ENCODE measurements at places on chromosomes 11 and 22. TPM values are rescaled to one million over a fixed set of nuclear protein-coding genes. Genes with fewer than 3 reads are reported as not detected.

DNA sequence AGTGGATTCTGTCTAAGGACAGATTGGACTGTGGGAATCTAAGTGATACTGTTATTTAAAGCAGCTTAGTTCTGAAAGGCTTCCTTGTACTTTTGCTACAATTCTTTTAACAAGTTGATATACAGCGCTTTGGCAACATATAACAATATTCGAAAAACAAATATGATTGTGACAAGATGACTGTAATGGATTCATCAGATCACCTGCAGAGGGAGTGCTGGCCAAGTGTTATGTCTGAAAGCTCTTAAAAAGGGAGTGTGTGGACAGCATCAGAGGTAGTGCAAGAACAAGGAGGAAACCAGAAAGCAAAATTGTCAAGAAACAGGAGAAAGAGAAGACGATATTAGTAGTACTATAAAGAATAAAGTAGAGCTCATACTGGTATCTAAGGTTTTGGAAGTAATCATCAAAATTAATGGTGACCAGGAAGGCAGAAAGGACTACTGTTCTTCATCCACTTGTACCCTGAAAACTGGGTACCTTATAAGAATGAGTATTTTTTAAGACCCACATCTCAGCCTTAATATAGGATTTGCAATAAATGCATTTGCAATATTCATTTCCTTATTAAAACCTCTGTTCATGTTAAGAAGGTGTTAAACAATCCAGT, 1112.0 kb upstream of the CCDC90B start:
- H3K27me3 ChIP-seq = no peaks in the 10 kb centered on the region
- H3K4me3 ChIP-seq = no peak overlapping the region
- no peak overlapping the region for H3K27ac ChIP-seq
- H3K36me3 ChIP-seq = no peaks in the 10 kb centered on the region
- H3K4me1 ChIP-seq = no peaks in the 10 kb centered on the region

DNA sequence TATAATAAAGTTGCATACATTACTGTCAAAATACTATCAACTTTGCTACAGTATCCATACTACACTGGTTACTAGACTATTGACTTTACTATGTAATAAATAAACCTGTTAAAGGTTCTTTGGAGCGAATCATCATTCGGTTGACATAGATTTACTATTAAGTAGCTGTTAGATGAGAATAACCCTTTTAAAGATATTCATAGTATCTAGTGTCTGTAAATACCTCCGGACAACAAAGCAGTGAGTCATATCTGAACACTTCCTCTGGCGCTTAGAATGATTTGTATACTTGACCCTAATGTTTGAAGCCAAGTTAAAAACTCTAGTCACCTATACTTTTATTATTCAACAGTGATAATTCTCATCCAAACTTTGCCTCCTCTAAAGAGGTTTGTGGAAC, 84.7 kb downstream of the MSANTD4 start:
- DNase-seq = no peak
- no peak overlapping the region for H3K4me3 ChIP-seq
- H3K4me1 ChIP-seq = no peaks in the 10 kb centered on the region
- H3K27me3 ChIP-seq = no peaks in the 10 kb centered on the region
- no peaks in the 10 kb centered on the region for H3K36me3 ChIP-seq
- H3K27ac ChIP-seq = no peak overlapping the region

- no peak for DNase-seq
- H3K27me3 ChIP-seq = no peaks in the 10 kb centered on the region
- peaks cover 3% of the 10 kb centered on the region for H3K4me1 ChIP-seq
- no peak overlapping the region for H3K27ac ChIP-seq
- H3K36me3 ChIP-seq = no peaks in the 10 kb centered on the region
Observed at GRCh38 chr22:35567351-35568141, 26.9 kb downstream of the RASD2 start.

- H3K4me3 ChIP-seq = no peak overlapping the region
- no peaks in the 10 kb centered on the region for H3K4me1 ChIP-seq
- DNase-seq = no peak
- no peaks in the 10 kb centered on the region for H3K27me3 ChIP-seq
Observed at GRCh38 chr11:59957094-59957493, 6.7 kb upstream of the OOSP4A start.

GRCh38 chr11:122781378-122782195, 56.7 kb upstream of the CRTAM start:
- H3K4me3 ChIP-seq = no peak overlapping the region
- peak; percentile 56 for DNase-seq
- H3K36me3 ChIP-seq = no peaks in the 10 kb centered on the region

Gene MMP27
- total RNA-seq = not detected

Gene SMTNL1
- not detected for total RNA-seq

Data from thoracic aorta (tissue), 2 donors.